ENCODE measurements at places on chromosomes 4 and X.

- DNase-seq: no peak
Measured at GRCh38 chrX:96027407-96027806, 657.2 kb upstream of the DIAPH2 start.

- no peak for DNase-seq
Measured at GRCh38 chr4:146485968-146486367, 35.8 kb downstream of the SLC10A7 start.

DNA sequence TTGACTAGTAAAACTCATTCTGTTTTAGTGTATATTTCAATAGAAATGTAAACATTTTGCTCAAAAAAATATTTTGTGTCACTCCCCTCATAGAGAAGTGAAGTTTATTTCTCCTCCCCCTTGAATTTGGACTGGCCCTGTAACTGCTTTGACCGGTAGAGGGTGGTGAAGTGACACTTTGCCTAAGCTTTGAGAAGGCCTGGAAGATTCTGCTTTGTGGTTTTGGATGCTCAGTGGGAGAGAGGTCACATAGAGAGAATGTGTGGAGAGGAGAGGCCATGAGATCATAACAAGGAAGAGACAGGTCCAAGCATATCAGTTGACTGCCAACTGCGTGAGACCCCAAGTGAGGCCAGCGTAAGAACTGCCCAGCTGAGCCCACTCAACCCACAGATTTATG is 19.1 kb upstream of the ARX start:
- no peak for DNase-seq

DNA sequence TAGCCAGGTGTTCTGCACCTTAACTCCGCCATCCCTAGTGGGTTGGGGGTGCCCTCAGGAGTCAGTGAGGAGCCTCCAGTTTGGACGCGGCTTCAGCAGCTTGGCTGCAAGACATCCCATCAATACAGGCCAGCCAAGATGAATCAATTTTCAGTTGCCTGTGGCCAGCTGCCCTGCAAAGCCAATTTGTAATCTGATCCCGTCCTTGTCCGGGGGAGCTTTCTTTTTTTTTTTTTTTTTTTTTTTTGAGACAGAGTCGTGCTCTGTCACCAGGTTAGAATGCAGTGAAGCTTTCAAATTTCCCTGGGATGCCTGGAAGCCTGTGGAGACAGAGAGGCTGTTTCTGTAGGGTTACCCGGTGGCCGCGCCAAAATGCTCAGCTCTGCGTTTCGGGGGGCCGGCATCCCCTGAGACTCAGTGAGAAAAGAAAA is 192.5 kb downstream of the ASMT start:
- no peak for DNase-seq

- DNase-seq: no peak
Measured at GRCh38 chr4:77028246-77028645, 47.5 kb downstream of the CCNI start.

DNA sequence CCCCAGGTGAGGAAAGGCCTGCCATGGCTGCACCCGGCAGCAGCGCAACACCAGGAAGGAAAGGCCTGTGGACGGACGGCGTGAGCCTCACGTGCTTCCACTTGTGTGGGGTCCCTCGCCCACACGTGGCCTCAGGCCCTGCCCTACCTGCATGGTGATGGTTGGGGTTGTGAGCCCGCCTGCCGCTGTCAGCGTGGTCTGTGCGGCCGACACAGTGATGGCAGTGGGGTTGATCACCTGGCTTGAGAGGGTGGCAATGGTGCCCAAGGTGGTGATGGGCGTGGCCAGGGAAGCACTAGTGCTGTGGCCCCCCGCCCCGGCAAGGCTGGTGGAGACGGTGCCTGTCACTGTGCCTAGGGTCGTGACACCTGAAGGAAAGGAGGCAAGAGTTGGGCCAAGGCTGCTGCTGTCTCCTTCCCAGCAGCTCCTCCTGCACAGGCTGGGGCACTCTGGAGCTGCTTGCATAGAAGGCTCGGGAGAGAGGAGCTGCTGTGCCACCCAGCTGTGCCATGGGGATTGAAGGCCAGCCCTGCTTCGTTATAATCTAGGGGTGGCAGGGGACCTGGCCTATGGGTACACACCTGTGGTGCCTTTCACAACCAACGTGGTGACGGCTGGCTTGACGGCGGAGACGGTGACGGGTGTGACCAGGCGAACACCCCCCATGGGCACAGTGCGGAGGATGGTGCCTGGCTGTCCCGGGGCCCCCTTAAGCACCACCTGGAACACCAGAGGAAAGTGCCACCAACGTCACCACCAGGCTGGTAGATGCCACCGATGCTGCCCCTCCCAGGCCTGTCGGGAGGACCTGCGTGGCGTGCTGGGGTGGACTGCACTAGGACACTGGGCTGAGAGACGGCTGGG is 11.8 kb upstream of the RENBP start:
- peak; percentile 1 for DNase-seq

- DNase-seq: no peak
Measured at GRCh38 chrX:57367649-57368048, 81.1 kb downstream of the FAAH2 start.

DNA sequence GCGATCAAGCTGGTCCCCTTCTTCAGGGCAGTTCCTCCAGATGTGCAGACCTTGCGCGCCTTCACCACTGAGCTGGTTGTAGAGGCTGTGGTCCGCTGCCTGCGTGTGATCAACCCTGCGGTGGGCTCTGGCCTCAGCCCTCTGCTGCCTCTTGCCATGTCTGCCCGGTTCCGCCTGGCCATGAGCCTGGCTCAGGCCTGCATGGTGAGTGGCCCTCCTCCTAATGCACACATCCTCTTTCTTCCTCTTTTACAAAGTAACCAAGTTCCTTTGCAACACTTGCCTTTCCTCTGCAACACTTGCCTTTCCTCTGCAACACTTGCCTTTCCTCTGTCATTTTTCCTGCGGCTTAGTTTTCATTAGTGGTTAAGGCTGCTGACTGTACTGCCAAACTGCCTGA is 1.8 kb downstream of the CCDC22 start:
- DNase-seq: no peak

DNA sequence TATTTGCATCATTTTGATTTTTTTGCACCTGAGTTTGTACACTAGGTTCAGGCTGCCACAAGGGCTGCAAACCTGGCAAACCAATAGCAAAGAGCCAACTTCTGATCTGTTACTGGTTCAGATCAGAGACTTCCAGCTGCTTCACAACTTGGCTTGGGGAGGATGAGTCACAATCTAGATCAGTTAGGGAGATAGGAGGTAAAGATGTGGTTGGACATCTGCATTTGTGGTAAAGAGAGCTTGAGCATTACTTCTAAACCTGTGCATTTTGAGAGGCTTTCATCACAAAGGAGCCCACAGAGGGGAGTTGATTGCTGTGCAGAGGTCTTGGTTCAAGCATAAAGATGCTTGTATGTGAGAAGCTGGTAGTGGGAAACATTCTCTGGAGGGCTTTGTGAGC is 34.5 kb downstream of the LINC00632 start:
- DNase-seq: no peak

Data from CD4-positive, alpha-beta T cell treated with Interleukin-6 for 4 hours (primary cell).